ENCODE measurements at places on chromosomes 11 and 22. TPM values are rescaled to one million over a fixed set of nuclear protein-coding genes. Genes with fewer than 3 reads are reported as not detected.

TSPAN18 gene
- total RNA-seq = 5.1 TPM

GPHA2 gene
- total RNA-seq = not detected

BCO2 gene
- 1.2 TPM for total RNA-seq

OR8D4 gene
- total RNA-seq = not detected

KCNJ1 gene
- total RNA-seq = not detected

CHADL gene
- 17.7 TPM for total RNA-seq

KRTAP5-5 gene
- 0.79 TPM for total RNA-seq

CLTCL1 gene
- total RNA-seq = 5.6 TPM

MYOD1 gene
- not detected for total RNA-seq

OR52I1 gene
- not detected for total RNA-seq

OR8A1 gene
- total RNA-seq = not detected

FGF4 gene
- not detected for total RNA-seq

APLNR gene
- total RNA-seq = 0.42 TPM

CNTF gene
- total RNA-seq = 2.8 TPM

CCDC87 gene
- 0.30 TPM for total RNA-seq

OR5AK2 gene
- total RNA-seq = not detected

HOATZ gene
- not detected for total RNA-seq

DLG2 gene
- total RNA-seq = 37.9 TPM

EML3 gene
- total RNA-seq = 47.1 TPM

DEFB131B gene
- not detected for total RNA-seq

ZNF408 gene
- total RNA-seq = 11.6 TPM

SLC22A9 gene
- total RNA-seq = not detected

NLRP6 gene
- 1.3 TPM for total RNA-seq

STK33 gene
- total RNA-seq = not detected

MYBPC3 gene
- total RNA-seq = 0.21 TPM

RAB38 gene
- total RNA-seq = 51.6 TPM

MEI1 gene
- not detected for total RNA-seq

ZBTB44 gene
- total RNA-seq = 28.7 TPM

C11orf42 gene
- not detected for total RNA-seq

CCDC157 gene
- 2.2 TPM for total RNA-seq

RAB39A gene
- not detected for total RNA-seq

KCTD14 gene
- 2.9 TPM for total RNA-seq

ACER3 gene
- total RNA-seq = 9.2 TPM

RAPSN gene
- 4.6 TPM for total RNA-seq

TH gene
- total RNA-seq = not detected

LIPT2 gene
- total RNA-seq = 7.6 TPM

OR5B21 gene
- total RNA-seq = not detected

DNAJB7 gene
- not detected for total RNA-seq

RFPL3 gene
- total RNA-seq = not detected

TIMM10B gene
- total RNA-seq = 23.0 TPM

LARGE2 gene
- total RNA-seq = 47.4 TPM

OR1S2 gene
- not detected for total RNA-seq

FXYD2 gene
- not detected for total RNA-seq

Measured in suprapubic skin (tissue), 4 donors.